Effector memory CD4-positive, alpha-beta T cell (primary cell): ENCODE measurements at places on chromosomes 1 and 21.

- DNase-seq, result no peak
- no peaks in the 10 kb centered on the region for H3K27me3 ChIP-seq
- H3K36me3 ChIP-seq, result no peaks in the 10 kb centered on the region
- no peak overlapping the region for H3K27ac ChIP-seq
Measured at GRCh38 chr1:36842448-36842847, 191.9 kb downstream of the GRIK3 start.

DNA sequence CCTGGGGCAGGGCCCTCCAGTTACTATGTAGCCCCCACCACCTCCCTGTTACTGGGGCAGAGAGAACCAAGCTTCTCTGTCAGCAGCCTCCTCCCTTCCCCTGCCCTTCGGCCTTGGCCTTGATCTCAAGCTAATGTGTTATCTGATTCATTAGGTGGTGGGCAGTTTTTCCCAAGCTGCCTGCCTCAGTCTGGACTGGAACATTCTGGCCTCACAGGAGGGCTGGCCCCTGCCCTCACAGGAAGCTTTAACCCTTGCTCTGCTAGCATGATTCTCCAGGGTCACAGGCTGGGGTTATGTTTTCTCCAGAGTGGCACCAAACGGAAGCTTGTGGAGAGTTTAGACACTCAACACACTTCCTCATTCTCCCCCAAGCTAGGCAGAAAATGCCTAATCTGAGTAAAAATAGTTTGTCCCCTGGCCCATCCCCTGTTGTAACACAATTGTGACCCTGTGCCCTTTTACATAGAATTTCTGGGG lies 37.2 kb upstream of the SLC6A9 start:
- no peak overlapping the region for H3K27ac ChIP-seq
- H3K4me1 ChIP-seq, result no peaks in the 10 kb centered on the region
- DNase-seq, result no peak

DNA sequence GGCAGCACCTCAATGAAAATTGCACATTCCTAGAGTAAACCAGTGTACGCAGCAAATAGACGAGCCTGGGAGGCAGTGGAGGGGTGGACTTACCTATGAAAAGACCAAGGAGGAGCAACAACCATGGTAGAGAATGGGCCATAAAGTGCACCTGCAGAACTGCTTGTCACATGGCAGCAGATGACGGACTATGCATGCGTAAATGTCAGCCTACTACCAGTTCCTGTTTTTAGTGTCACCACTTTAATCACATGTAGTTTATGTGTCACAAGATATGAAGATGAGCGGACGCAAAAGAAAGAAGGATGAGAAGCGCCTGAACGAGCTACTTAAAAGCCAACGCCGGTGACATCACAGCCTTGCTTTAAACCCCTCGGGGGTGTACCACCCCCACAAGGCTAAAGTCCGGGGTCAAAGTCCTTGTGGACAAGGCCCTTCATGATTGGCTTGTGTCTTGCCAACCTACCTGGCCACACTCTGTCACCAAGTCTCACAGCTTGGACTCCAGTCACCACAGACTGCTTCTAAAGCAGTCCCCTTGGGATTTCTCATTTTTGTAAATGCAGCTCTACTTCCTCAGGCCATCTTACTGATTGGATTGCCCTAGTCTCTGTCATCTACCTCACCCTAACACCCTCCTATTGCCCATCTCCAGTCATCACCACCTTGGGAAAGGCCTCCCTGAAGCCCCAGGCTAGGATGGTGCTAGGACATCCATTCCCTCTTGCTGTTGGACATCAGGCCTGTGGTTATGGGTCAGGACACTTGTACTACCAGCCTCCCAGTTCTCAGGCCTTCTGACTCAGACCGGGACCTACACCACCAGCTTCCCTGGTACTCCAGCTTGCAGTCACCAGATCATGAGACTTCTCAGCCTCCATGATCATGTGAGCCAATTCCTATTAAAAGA lies 6.0 kb upstream of the LY9 start:
- no peaks in the 10 kb centered on the region for H3K27me3 ChIP-seq
- no peak overlapping the region for H3K27ac ChIP-seq
- DNase-seq, result no peak
- H3K36me3 ChIP-seq, result no peaks in the 10 kb centered on the region

DNA sequence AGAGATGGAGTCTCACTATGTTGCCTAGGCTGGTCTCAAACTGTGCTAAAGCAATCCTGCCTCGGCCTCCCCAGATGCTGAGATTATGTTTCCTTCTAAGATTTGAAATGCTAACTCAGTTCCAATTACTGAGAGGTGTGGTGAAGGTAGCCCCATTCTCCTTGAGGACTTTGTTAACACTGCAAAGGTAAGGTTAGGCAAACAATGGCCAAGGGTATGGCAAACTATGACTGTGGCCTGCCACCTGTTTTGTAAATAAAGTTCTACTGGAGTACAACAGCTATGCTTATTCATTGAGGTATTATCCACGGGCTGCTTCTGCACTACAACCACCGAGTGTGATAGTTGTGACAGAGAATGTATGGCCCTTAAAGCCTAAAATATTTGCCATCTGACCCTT lies 9.6 kb upstream of the RIT1 start:
- no peaks in the 10 kb centered on the region for H3K4me1 ChIP-seq
- no peak for DNase-seq
- H3K27me3 ChIP-seq, result no peaks in the 10 kb centered on the region
- H3K27ac ChIP-seq, result no peak overlapping the region
- H3K36me3 ChIP-seq, result peaks cover 90% of the 10 kb centered on the region

GRCh38 chr1:232570007-232570406 lies 59.9 kb downstream of the SIPA1L2 start:
- DNase-seq, result no peak
- H3K27me3 ChIP-seq, result no peaks in the 10 kb centered on the region
- no peaks in the 10 kb centered on the region for H3K36me3 ChIP-seq
- H3K27ac ChIP-seq, result no peak overlapping the region
- H3K4me1 ChIP-seq, result no peaks in the 10 kb centered on the region

DNA sequence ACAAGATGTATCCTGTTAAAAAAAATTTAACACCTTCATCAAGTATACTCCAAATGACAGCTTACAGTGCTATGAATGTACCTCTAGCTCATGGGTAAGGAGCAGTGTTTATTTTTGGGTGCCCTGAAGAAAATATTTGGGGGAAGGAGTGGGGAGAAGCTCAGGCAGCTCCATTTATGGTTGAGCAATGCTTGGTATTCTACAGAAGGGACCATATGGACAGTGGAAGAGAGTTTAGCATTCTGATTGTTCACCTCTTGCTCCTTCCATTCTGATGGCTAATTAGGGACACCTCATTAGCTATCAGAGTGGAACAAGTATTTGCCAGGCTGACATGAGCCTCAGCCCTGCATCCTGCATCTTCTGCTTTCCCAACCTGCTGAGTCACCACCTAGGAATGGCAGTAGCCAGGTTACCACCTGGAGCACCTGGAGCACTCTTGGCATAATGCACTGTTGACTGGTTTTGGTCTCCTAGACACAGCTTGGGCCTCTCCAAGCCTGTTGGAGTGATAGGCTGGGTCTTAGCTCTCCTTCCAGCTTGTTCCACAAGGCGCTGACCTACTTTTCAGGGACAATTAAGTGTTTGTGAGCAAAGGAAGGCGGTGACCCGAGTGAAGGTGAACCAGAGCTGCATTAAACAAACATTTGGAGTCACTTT lies 62.0 kb upstream of the MACF1 start:
- H3K27ac ChIP-seq, result no peak overlapping the region
- H3K4me3 ChIP-seq, result no peak overlapping the region
- no peaks in the 10 kb centered on the region for H3K36me3 ChIP-seq
- H3K4me1 ChIP-seq, result no peaks in the 10 kb centered on the region
- no peaks in the 10 kb centered on the region for H3K27me3 ChIP-seq

- H3K27ac ChIP-seq, result no peak overlapping the region
- no peak for DNase-seq
- H3K36me3 ChIP-seq, result peaks cover 63% of the 10 kb centered on the region
- H3K4me1 ChIP-seq, result no peaks in the 10 kb centered on the region
- H3K27me3 ChIP-seq, result no peaks in the 10 kb centered on the region
Measured at GRCh38 chr1:90023691-90024090, 28.8 kb downstream of the ZNF326 start.

GRCh38 chr1:159879977-159880376 lies 17.5 kb upstream of the VSIG8 start:
- H3K27ac ChIP-seq, result no peak overlapping the region
- no peak overlapping the region for H3K4me3 ChIP-seq
- DNase-seq, result no peak
- H3K4me1 ChIP-seq, result peaks cover 8% of the 10 kb centered on the region
- no peaks in the 10 kb centered on the region for H3K36me3 ChIP-seq

- H3K4me1 ChIP-seq, result no peaks in the 10 kb centered on the region
- no peak overlapping the region for H3K4me3 ChIP-seq
- no peak for DNase-seq
- H3K27ac ChIP-seq, result no peak overlapping the region
- no peaks in the 10 kb centered on the region for H3K27me3 ChIP-seq
- no peaks in the 10 kb centered on the region for H3K36me3 ChIP-seq
Measured at GRCh38 chr1:43582162-43582566, 51.5 kb downstream of the PTPRF start.

GRCh38 chr1:169309178-169310166 lies 58.1 kb downstream of the NME7 start:
- no peak overlapping the region for H3K4me3 ChIP-seq
- no peaks in the 10 kb centered on the region for H3K36me3 ChIP-seq
- H3K27ac ChIP-seq, result no peak overlapping the region
- H3K4me1 ChIP-seq, result no peaks in the 10 kb centered on the region
- H3K27me3 ChIP-seq, result no peaks in the 10 kb centered on the region

DNA sequence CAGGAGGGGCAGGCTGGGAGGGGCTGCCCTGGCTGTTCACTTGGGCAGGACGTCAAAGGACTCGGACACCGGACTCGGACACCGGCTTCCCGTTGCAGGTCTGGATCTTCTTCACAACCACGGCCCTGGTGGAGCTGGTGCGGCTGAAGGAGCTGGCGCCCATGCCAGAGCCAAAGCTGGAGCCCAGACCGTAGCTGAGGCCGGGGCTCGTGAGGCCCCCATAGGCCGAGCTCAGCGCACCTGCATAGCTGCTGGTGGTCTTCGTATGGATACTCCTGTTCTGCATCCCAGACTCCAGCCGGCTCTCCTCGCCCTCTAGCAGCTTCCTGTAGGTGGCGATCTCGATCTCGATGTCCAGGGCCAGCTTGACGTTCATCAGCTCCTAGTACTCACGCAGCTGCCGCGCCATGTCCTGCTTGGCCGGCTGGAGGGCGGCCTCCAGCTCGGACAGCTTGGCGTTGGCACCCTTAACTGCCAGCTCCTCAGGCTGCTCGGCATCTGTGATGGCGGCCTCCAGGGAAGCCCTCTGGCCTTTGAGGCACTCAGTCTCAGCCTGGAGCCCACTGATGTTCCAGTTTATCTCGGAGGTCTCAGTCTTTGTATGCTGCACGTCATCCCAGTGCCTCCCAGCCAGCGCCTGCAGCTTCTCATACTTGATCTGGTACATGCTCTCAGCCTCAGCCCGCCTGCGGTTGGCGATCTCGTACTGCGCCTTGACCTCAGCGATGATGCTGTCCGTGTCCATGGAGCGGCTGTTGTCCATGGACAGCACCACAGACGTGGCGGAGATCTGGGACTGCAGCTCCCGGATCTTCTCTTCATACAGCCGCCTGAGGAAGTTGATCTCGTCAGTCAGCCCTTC lies 15.1 kb upstream of the KLF17 start:
- no peak overlapping the region for H3K27ac ChIP-seq
- H3K4me1 ChIP-seq, result no peaks in the 10 kb centered on the region
- no peaks in the 10 kb centered on the region for H3K36me3 ChIP-seq
- no peak overlapping the region for H3K4me3 ChIP-seq
- no peaks in the 10 kb centered on the region for H3K27me3 ChIP-seq

GRCh38 chr1:185536165-185536920 lies 197.8 kb upstream of the HMCN1 start:
- DNase-seq, result no peak
- no peak overlapping the region for H3K27ac ChIP-seq
- H3K27me3 ChIP-seq, result no peaks in the 10 kb centered on the region
- no peaks in the 10 kb centered on the region for H3K36me3 ChIP-seq
- H3K4me1 ChIP-seq, result peaks cover 3% of the 10 kb centered on the region
- no peak overlapping the region for H3K4me3 ChIP-seq

- H3K4me3 ChIP-seq, result no peak overlapping the region
- H3K4me1 ChIP-seq, result no peaks in the 10 kb centered on the region
- H3K36me3 ChIP-seq, result no peaks in the 10 kb centered on the region
- H3K27ac ChIP-seq, result no peak overlapping the region
- DNase-seq, result no peak
- no peaks in the 10 kb centered on the region for H3K27me3 ChIP-seq
Measured at GRCh38 chr21:42051788-42052187, 19.3 kb upstream of the UMODL1 start.

- no peak for DNase-seq
- no peak overlapping the region for H3K4me3 ChIP-seq
- H3K27me3 ChIP-seq, result no peaks in the 10 kb centered on the region
- H3K36me3 ChIP-seq, result no peaks in the 10 kb centered on the region
- no peaks in the 10 kb centered on the region for H3K4me1 ChIP-seq
Measured at GRCh38 chr1:184563308-184563707, 176.5 kb downstream of the C1orf21 start.

GRCh38 chr1:203477748-203478147 lies 2.1 kb downstream of the PRELP start:
- DNase-seq, result no peak
- H3K27ac ChIP-seq, result no peak overlapping the region
- H3K36me3 ChIP-seq, result no peaks in the 10 kb centered on the region

GRCh38 chr21:43757601-43758000 lies 18.5 kb downstream of the CSTB start:
- no peak for DNase-seq
- peaks cover 21% of the 10 kb centered on the region for H3K36me3 ChIP-seq
- H3K4me1 ChIP-seq, result no peaks in the 10 kb centered on the region
- H3K27me3 ChIP-seq, result no peaks in the 10 kb centered on the region
- H3K4me3 ChIP-seq, result no peak overlapping the region

DNA sequence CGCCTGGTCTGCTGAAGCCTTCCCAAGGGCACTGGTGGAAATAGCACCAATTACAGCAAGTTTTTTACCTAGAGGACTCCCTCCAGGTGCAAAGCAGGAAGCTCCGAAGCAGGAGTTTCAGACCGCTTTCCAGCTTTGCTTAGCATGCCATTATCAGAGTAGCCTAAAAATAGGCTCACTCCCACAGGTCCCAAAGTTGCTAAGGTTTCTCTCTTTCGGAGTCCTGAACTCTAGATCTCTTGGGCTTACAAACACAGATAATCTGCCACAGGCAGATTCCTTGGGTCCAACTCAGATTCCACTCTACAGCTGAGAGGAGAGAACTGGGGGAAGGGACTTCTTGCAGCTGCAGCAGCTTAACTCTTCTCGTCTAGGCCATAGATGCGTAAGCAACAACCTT lies 22.5 kb downstream of the ZMYND12 start:
- H3K27me3 ChIP-seq, result no peaks in the 10 kb centered on the region
- no peaks in the 10 kb centered on the region for H3K4me1 ChIP-seq
- DNase-seq, result no peak
- H3K27ac ChIP-seq, result no peak overlapping the region
- no peak overlapping the region for H3K4me3 ChIP-seq

- H3K36me3 ChIP-seq, result no peaks in the 10 kb centered on the region
- H3K4me1 ChIP-seq, result no peaks in the 10 kb centered on the region
- no peak overlapping the region for H3K4me3 ChIP-seq
- DNase-seq, result no peak
- no peak overlapping the region for H3K27ac ChIP-seq
- no peaks in the 10 kb centered on the region for H3K27me3 ChIP-seq
Measured at GRCh38 chr1:232426801-232427200, 203.1 kb downstream of the SIPA1L2 start.

- no peak overlapping the region for H3K4me3 ChIP-seq
- H3K4me1 ChIP-seq, result no peaks in the 10 kb centered on the region
- no peak for DNase-seq
- H3K27ac ChIP-seq, result no peak overlapping the region
- no peaks in the 10 kb centered on the region for H3K27me3 ChIP-seq
Measured at GRCh38 chr1:65698590-65698989, 94.1 kb upstream of the PDE4B start.
